ENCODE measurements at places on chromosomes 5 and 9.
A peak's percentile ranks its signal among the peaks of the same experiment; 100 is the strongest.

- peak; percentile 3 for DNase-seq
- no peak overlapping the region for H3K4me3 ChIP-seq
- peaks cover 11% of the 10 kb centered on the region for H3K4me1 ChIP-seq
- no peaks in the 10 kb centered on the region for H3K27me3 ChIP-seq
- no peak overlapping the region for H3K27ac ChIP-seq
- no peaks in the 10 kb centered on the region for H3K36me3 ChIP-seq
These were observed 88.1 kb downstream of the PCSK1 start for GRCh38 chr5:96344678-96345577.

DNA sequence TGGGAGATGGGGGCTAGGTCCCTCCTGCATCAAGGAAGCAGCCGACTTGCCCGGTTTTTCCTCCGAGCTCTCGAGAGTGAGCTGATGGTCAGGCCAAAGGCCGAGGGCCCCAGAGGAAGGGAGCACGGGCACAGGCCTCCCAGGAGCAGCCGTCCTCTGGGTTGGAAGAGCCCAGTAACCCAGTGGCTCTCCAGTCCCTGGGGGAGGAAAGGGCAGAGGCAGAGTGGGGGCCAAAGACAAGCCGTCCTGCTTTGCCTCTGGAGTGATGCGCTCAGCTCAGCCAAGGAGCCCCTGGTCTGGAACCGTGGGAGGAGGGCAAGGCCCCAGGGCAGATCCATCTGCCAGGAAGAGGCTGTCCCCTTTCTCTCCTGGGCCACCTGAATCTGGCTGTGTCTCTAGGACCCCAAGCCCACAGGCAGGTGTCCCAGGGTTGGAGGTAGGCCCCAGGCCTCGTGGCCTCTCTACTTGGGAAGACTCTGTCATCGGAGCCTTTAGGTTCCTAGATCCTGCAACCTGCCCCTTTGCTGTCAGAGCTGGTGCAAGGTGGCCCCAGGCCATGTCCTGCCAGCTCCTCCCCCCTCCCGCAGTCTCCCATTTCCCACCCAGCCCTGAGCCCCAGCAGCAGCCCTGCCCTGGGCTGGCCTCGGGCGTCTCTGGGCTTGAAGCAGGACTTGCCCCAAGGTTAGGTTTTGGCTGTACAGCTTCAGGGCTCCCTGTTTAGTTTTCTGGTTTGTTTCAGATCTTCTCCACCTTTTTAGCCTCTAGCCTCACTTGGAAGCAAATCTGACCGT lies 224.1 kb downstream of the CACNA1B start:
- no peak overlapping the region for H3K27ac ChIP-seq
- H3K4me3 ChIP-seq: no peak overlapping the region
- H3K27me3 ChIP-seq: no peaks in the 10 kb centered on the region
- H3K4me1 ChIP-seq: no peaks in the 10 kb centered on the region
- H3K36me3 ChIP-seq: no peaks in the 10 kb centered on the region

GRCh38 chr9:136868644-136869043 lies 2.5 kb upstream of the EDF1 start:
- H3K27ac ChIP-seq: no peak overlapping the region
- H3K27me3 ChIP-seq: no peaks in the 10 kb centered on the region
- peaks cover 7% of the 10 kb centered on the region for H3K4me1 ChIP-seq
- H3K4me3 ChIP-seq: no peak overlapping the region
- peaks cover 4% of the 10 kb centered on the region for H3K36me3 ChIP-seq
- DNase-seq: no peak

- peaks cover 5% of the 10 kb centered on the region for H3K27me3 ChIP-seq
- no peak overlapping the region for H3K4me3 ChIP-seq
- H3K27ac ChIP-seq: no peak overlapping the region
- DNase-seq: no peak
- H3K4me1 ChIP-seq: no peaks in the 10 kb centered on the region
- H3K36me3 ChIP-seq: no peaks in the 10 kb centered on the region
These were observed 116.9 kb downstream of the C5orf15 start for GRCh38 chr5:133851521-133851920.

DNA sequence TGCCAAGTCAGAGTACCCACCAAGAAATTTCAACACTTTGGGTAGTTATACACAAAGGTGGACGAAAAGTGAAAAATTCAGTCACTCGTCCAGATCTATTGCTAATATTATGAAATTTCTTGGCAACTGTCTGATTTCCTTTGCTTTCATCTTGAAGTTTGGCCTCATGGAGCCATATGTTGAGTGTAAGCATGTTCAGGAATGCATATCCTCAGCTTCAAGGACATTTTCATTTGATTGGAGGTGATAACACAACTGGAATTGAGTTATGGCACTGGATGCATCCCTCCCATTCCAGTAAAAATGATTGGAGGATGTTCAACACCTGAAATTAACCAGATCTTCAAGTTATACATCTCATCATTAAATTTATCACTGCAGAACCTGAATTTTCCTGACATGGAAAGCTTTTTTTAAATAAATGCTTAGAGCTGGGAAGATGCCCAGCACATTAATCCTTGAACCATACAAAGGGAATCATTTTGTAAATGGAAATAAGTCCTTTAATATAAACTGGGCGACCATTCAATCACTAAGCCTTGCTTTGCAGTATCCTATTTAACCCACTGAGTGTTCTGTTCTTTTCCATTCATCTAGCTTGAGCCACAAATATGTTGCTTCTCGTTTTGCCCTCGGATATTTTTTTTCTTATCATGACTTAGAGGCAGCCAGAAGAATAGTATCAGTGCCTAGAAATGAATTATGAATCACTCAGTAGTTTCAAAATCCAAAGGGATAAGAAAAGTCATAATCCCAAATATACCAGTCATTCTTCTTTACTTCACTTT lies 273.7 kb upstream of the PIK3R1 start:
- H3K36me3 ChIP-seq: no peaks in the 10 kb centered on the region
- H3K27ac ChIP-seq: no peak overlapping the region
- no peaks in the 10 kb centered on the region for H3K27me3 ChIP-seq
- no peaks in the 10 kb centered on the region for H3K4me1 ChIP-seq
- DNase-seq: no peak

GRCh38 chr9:99690573-99690972 lies 131.1 kb upstream of the NR4A3 start:
- H3K27ac ChIP-seq: no peak overlapping the region
- DNase-seq: no peak
- no peak overlapping the region for H3K4me3 ChIP-seq
- H3K36me3 ChIP-seq: no peaks in the 10 kb centered on the region
- no peaks in the 10 kb centered on the region for H3K4me1 ChIP-seq

- no peaks in the 10 kb centered on the region for H3K4me1 ChIP-seq
- DNase-seq: no peak
- H3K36me3 ChIP-seq: no peaks in the 10 kb centered on the region
- no peak overlapping the region for H3K27ac ChIP-seq
These were observed 183.1 kb downstream of the NMUR2 start for GRCh38 chr5:152221721-152222629.

All from CD8-positive, alpha-beta memory T cell (primary cell).